ENCODE measurements at places on chromosomes 5 and 9. TPM values are rescaled to one million over a fixed set of nuclear protein-coding genes. Genes with fewer than 3 reads are reported as not detected.

SOX30 gene
- total RNA-seq, result 0.65 TPM

PTGR1 gene
- total RNA-seq, result 4.7 TPM

KCTD16 gene
- total RNA-seq, result 0.24 TPM

MYO10 gene
- 0.34 TPM for total RNA-seq

DRD1 gene
- not detected for total RNA-seq

UHRF2 gene
- total RNA-seq, result 62.9 TPM

NR5A1 gene
- not detected for total RNA-seq

GRCh38 chr9:6330958-6331634 lies 2.9 kb downstream of the TPD52L3 start:
- DNase-seq, result no peak

GRCh38 chr9:7094052-7094451 lies 336.3 kb downstream of the KDM4C start:
- DNase-seq, result no peak

GRCh38 chr9:27548055-27548741 lies 18.6 kb upstream of the MOB3B start:
- no peak for DNase-seq

DNA sequence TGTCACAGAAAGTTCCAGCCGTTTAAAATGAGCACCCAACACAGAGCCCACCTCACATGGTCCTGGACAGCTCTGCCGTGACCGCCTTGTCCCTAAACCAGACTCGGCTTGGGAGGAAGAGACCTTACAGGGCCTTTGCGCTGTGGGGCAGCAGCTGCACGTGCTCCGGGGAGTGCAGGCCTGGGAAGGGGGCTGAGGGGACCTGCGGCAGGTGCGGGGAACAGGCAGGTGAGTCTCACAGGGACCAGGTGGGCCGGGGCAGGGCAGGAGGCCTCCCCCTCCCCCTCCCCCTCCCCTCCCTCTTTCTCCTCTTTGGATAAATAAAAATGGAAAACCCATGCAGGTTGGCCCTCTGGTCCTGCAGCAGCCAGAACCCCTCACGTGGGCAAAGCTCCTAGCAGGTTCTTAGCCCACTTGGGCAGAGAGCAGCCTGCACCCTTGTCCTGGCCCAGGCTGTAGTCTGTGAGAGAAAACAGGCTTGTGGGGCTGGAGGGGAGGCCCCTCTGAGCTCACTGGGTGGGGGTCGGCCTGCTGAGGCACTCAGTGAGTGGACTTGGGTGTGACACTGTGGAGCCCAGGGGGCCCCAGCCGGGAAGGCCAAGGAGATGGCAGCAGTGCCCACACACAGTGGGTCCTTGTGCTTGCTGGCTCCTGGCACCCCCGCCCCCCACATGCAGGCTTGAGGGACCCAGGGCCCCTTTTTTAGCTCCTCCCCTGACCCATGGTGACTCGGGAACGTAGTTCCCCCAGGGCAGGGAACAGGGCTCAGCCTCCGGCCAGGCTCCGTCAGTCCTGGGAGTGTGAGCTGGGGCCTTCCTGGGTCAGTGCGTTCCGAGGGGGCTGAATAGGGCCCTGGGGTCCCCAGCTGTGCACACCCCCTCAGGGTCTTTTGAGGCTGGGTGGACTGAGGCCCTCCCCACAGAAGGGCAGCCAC lies 40.0 kb upstream of the CACNA1B start:
- no peak for DNase-seq

DNA sequence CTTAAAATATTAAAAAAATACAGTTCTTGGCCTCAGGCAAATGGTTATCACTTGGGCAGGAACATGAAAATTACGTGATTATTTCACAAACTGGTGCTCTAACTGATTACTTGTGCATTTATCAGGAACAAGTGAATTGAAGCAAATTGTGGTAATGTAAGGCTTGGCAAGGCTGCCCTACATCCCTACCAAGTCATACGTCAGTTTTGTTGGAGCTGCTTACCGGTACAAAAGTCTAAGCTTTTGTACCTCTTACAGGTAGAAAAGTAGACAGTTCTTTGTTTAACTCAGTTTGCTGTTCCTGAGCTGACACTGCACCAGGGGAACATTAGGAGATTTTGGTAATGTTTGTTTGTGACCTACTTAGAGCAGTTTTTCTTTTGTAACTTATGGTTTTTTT lies 2.2 kb downstream of the G3BP1 start:
- DNase-seq, result no peak

- no peak for DNase-seq
Measured at GRCh38 chr9:78575081-78575480, 278.2 kb downstream of the PSAT1 start.

Measured in activated CD4-positive, alpha-beta memory T cell treated with anti-CD3 and anti-CD28 coated beads for 36 hours (primary cell).